T-cell (primary cell): ENCODE measurements at places on chromosomes 3 and 15. TPM values are rescaled to one million over a fixed set of nuclear protein-coding genes. Genes with fewer than 3 reads are reported as not detected.

Gene CCNB2
- 1.1 TPM for total RNA-seq

DNA sequence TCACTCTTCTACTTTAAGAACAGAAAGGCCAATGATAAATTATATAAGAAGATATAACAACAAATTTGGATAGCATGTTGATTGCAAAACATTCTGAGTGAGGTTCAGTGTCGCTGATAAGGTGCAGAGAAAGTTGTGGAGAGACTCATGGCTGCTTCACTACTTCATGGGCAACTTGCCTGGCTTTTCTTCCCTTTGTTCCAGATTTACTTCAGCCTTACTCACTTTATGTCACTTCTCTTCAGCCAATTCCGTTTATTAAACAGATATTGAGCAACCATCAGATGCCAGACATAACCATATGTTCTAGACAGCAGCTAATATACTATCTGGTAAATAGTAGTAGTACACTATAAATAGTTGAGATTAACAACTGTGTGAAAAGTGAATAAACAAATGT lies 150.0 kb upstream of the CHL1 start:
- DNase-seq, result no peak
- H3K36me3 ChIP-seq, result no peaks in the 10 kb centered on the region
- H3K4me1 ChIP-seq, result no peaks in the 10 kb centered on the region
- no peak overlapping the region for H3K27ac ChIP-seq
- no peaks in the 10 kb centered on the region for H3K27me3 ChIP-seq

DNA sequence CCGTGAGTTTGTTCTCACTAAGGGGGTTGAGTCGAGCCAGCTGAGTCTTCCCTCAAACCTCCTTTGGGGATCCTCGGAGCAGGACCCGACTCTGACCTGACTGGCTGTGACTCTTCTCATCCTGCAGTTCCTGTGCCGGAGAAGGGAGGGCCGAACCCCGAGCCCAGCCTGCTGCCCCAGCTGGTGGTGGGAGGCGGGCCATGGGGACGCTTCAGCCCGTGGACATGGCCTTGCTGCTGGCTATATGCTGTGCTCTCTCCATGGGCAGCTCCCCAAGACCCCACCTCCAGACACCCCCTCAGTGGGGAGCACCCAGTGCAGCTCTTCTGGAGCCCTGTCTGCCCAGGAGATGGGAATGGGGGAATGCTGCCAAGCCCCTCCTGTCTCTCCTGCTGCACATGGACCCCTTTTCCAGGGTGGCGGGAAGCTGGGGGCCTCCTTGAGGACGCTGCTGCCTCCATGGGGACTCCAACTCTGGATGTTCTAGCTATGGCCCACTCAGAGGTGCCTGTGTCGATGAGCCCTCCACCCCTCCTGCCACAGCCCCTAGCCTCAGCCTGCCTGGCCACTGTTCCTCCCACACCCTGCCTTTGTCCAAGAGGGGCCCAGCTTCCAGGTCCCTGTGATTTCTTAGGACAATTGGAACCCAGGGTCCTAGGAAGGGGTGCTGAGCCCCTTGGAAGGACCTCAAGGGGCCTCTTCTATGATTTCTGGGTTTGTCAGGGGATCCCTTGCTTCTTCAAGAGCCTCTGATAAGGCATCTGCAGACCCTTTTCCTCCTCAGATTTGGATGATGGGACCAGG lies 12.8 kb downstream of the C15orf39 start:
- no peaks in the 10 kb centered on the region for H3K27me3 ChIP-seq
- H3K4me3 ChIP-seq, result no peak overlapping the region
- no peak for DNase-seq

DNA sequence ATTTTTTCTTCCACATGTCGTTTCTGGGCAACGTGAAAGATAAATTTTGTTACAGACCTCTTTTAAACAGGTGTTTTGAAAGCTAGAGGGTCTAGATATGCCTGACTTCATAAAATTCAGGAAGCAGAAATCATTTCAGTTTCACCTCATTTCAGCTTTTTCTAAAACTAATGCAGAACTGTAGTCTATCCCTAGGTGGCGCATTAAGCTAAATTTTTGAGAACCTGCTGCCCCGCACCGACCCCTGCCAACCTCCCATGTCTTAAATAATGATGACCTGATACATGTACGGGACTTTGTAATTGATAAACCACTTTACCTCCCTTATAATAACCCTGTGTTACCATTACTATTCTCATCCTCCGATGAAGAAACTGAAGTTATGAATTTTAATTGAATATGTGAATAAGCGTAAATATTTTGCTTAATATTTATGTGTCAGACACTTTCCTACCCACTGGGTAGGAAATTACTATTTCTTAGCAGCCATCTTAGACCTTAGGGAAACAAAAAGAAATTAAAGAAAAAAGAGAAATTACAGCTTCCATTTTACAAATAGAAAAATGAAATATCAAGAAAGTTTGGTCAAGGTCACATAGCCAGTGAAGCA lies 78.7 kb upstream of the GCNT3 start:
- no peaks in the 10 kb centered on the region for H3K36me3 ChIP-seq
- H3K27me3 ChIP-seq, result peaks cover 11% of the 10 kb centered on the region
- H3K4me1 ChIP-seq, result no peaks in the 10 kb centered on the region
- no peak overlapping the region for H3K27ac ChIP-seq
- DNase-seq, result no peak

GRCh38 chr15:81567924-81568323 lies 193.9 kb upstream of the TMC3 start:
- no peaks in the 10 kb centered on the region for H3K36me3 ChIP-seq
- no peak overlapping the region for H3K4me3 ChIP-seq
- H3K27me3 ChIP-seq, result no peaks in the 10 kb centered on the region
- no peak overlapping the region for H3K27ac ChIP-seq

- no peak overlapping the region for H3K27ac ChIP-seq
- no peak overlapping the region for H3K4me3 ChIP-seq
- DNase-seq, result no peak
- H3K27me3 ChIP-seq, result no peaks in the 10 kb centered on the region
- no peaks in the 10 kb centered on the region for H3K36me3 ChIP-seq
Measured at GRCh38 chr3:194294895-194295214, 56.3 kb downstream of the CPN2 start.

- no peak overlapping the region for H3K27ac ChIP-seq
- no peaks in the 10 kb centered on the region for H3K27me3 ChIP-seq
- no peak overlapping the region for H3K4me3 ChIP-seq
- H3K4me1 ChIP-seq, result no peaks in the 10 kb centered on the region
- no peak for DNase-seq
- no peaks in the 10 kb centered on the region for H3K36me3 ChIP-seq
Measured at GRCh38 chr15:81941479-81941878, 104.3 kb downstream of the MEX3B start.

DNA sequence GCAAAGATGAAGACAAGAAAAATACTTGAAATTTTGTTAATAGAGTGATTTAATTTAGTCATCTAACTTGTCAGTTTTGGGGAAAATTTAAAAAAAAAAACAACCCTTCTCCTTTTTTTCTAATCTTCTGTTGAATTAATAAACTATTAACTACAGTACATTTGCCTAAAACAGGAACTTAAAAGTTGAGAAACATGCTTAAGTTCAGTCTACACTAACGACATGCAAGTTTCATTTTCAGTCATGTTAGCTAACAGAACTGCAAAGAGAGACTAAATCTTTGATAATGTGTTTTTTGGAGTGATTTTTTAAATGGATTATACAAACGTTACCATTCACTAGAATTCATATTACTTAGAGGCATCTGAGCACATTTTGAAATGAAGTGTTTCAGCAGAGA lies 71.9 kb upstream of the MBNL1 start:
- H3K36me3 ChIP-seq, result no peaks in the 10 kb centered on the region
- no peaks in the 10 kb centered on the region for H3K27me3 ChIP-seq
- DNase-seq, result no peak

- H3K4me3 ChIP-seq, result no peak overlapping the region
- H3K27me3 ChIP-seq, result no peaks in the 10 kb centered on the region
- DNase-seq, result no peak
- H3K27ac ChIP-seq, result no peak overlapping the region
- no peaks in the 10 kb centered on the region for H3K36me3 ChIP-seq
Measured at GRCh38 chr3:161700998-161701397, 204.4 kb downstream of the OTOL1 start.

- H3K4me1 ChIP-seq, result no peaks in the 10 kb centered on the region
- no peaks in the 10 kb centered on the region for H3K36me3 ChIP-seq
- no peaks in the 10 kb centered on the region for H3K27me3 ChIP-seq
- no peak overlapping the region for H3K27ac ChIP-seq
- H3K4me3 ChIP-seq, result no peak overlapping the region
- DNase-seq, result no peak
Measured at GRCh38 chr3:88742674-88743507, 364.5 kb upstream of the EPHA3 start.
